ENCODE measurements at places on chromosomes 7 and 10.
A peak's percentile ranks its signal among the peaks of the same experiment; 100 is the strongest.

- DNase-seq = no peak
These were observed 93.5 kb upstream of the MALRD1 start for GRCh38 chr10:18955061-18955460.

- DNase-seq = no peak
These were observed 9.2 kb downstream of the MICU1 start for GRCh38 chr10:72616716-72617115.

GRCh38 chr7:140316165-140316661 is 82.1 kb downstream of the SLC37A3 start:
- peak; percentile 43 for DNase-seq

DNA sequence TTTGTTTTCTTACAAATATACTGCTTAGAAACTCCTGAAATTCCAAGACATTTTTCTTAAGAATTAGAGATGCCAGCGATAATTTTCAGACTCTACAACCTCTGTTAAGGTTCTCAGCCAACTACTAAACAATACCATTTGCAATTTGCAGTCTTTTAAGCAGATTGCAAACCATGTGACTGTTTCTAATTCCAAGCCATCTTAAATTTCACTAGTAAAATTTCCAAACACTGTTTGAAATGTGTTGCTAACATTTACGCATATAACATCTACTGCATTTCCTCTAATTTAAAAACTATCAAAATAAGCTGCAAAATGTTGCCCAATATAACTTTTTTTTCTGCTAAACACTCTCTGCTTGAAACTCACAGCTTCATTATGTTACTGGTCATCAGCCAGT is 56.0 kb upstream of the MACROH2A2 start:
- no peak for DNase-seq

GRCh38 chr10:48633381-48634197 is 28.7 kb upstream of the ARHGAP22 start:
- DNase-seq = no peak

- no peak for DNase-seq
These were observed 5.3 kb downstream of the CPXM2 start for GRCh38 chr10:123886292-123886691.

GRCh38 chr10:93913706-93914105 is 19.9 kb downstream of the SLC35G1 start:
- no peak for DNase-seq

GRCh38 chr7:22129166-22129565 is 183.5 kb upstream of the CDCA7L start:
- DNase-seq = no peak

DNA sequence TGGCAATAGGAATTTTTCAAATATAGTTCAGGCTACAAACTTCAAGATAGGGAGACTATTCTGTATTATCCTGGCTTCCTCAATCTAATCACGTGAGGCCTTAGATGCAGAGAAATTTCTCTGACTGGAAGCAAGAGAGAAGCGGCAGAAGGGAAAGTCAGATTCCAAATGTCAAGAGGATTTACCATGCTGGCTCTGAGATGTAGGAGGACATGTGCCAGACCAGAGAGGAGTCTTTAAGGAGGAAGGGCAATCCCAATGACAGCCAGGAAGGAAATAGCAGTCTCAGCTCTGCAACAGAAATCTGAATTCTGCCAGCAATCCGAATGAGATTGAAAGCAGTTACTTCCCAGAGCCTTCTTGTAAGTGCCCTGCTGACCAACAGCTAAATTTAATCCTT is 57.4 kb downstream of the NUTM2E start:
- no peak for DNase-seq

DNA sequence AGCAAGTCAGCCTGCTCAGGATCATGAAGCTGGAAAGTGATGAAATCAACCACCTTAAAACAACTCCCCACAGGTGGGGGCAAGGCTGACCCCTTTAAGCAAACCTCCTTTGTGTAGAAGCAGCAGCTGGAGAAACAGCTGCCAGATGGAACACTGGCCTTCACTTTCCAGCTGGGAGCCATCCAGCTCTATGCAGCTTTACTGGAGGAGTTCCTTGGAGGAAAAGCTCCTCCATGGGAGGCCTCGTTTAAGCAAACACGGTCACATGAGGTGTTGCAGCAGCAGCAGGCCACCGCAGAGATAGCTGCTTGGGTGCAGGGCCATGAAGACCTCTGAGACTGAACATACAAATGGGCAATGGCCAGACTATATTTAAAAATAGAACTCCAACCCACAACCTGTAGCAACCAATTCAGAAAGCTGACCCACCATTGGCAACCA is 13.0 kb upstream of the DLG5 start:
- DNase-seq = no peak

DNA sequence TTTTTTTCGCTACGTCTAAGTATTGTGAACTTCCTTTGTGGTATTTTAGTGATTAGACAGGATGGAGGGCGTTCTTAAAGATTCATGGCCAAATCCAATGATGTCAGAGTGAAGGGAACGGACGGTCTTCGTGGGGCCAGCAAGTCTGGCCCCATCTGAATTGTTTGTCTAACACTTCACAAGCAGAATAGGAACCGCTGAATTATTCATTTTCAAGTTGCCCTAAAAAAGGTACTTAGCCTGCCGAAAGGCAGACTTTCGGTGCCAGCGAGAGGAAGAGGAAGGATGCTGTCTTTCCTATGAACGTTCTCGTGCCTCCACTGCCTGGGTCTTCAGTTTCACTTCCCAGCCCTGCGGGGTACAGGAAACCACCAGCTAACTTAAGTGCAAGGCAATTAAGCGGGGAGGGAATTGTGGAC is 145.7 kb upstream of the SH2B2 start:
- no peak for DNase-seq

DNA sequence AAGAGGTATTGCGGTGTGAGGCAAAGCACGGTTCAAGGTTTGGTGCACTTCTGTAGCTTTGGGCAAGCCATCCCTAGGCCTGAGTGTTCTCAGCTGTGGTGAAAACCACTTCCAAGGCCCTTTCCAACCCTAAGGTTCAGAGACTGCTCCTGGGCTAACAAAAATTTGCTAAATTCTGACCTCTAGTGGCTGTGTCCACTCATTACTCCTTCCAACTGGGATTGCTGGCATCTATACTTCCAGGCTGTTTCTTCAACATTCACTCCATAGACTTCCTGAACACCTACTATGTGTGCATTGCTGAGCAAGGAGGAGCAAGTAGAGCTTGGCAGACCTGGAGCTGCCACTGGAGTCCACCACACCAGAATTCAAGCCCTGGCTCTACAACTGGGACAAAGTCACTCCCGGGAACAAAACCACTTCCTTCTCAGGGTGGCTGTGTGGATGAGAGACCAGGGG is 29.3 kb upstream of the SH3PXD2A start:
- DNase-seq = peak; percentile 72

DNA sequence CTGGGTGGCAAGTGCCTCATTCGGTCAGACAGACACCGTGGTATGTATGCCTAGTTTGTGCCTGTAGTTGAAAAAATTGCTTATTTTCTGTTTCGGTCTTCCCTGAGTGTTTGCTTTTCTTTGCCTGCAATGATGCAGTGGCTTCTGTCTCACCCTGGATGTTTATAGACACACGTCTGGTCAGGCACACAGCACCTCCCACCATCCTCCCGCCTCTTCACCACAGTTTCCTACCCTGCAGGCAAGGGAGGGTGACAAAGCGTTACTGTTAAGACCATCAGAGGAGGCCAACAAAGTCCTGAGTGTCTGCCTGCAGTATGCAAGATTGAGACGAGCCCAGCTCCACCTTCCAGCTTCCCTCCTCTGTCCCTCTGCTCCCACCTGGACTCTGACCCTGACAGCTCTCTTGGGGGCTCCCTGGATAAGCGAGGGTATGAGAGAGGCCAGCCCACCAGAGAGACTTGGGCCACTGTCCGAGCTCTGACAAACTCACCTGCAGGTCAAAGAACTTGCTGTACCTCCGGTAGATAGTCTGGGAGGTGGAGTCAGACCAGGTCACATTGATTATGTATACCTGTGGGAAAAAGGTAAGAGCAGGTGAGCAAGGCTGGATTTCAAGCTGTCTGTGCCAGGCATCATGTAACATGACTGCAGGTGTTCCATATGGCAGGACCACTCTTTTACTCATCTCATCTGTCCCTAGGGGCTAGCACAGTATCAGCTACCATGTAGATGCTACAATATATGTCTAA is 54.4 kb downstream of the SH3PXD2A start:
- no peak for DNase-seq

DNA sequence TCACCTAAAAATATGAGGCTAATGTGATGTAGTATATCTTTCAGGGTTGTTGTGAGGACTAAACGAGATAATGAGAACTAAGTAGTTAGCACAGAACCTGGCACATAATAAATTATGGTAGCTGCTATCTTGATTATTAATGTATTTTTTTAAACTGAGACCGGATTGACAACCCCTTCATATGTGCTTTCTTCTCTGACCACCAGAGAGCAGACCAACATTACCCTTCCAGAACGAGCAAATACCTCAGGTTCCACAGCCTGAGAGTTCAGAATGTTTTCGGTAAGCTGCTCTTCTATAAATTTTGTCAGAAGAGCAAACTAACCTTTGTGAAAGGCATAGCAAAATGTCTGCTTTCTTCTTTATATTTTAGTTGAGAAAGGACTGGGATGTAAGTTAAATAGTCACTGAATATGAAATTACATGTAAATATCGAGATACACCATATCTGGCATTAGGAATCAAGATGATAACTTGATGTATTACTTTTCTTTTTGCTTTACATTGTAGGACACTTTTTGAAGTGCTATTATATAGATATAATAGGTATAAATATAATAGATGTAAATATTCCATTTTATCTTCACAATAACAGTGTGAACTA is 13.6 kb upstream of the BPGM start:
- DNase-seq = peak; percentile 68

GRCh38 chr10:31820096-31820495 is 108.5 kb downstream of the ARHGAP12 start:
- DNase-seq = no peak

GRCh38 chr7:69996121-69996520 is 397.8 kb downstream of the AUTS2 start:
- DNase-seq = no peak

GRCh38 chr7:23419845-23420244 is 50.4 kb downstream of the IGF2BP3 start:
- DNase-seq = no peak

DNA sequence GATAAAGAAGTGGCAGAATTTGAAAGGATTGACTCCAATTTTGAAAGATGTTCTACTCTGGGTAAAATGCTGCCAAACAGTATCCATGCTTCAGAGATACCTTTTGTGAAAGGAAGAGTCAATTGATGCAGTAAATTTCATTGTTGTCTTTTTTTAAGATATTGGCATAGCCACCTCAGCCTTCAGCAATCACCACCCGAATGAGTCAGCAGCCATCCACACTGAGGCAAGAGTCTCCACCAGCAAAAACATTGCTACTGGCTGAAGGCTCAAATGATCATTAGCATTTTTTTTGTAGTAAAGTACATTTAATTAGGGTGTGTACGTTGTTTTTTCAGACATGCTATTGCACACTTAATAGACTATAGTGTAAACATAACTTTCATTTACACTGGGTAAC is 31.7 kb upstream of the CYP26C1 start:
- peak; percentile 21 for DNase-seq
